ENCODE measurements at places on chromosomes 6 and 20.
A peak's percentile ranks its signal among the peaks of the same experiment; 100 is the strongest.

DNA sequence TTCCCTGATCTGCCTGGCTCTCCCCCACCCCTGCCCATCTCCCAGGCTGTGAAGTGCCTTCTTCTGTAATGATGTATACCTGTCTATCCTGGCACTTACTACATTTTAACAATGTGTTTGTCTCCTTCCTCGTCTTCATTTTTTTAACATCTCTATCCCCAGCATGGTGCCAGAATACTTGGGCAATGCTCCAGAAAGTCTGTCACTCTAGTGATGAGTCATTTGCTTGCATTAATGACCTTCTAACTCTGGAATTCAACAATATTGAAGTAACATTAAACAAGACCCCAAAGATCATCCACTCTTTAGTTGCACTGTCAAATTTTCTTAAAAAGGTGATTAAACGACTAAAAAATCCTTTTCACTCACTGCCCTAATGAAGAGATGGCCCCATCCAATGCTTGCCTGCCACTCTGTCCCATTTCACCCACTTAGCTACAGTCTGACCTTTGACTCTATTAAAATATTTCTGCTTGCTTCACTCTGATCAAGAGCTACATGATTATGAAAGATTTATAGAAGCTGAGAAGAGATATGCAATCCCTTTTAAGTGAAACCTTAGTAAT is 7.7 kb upstream of the KLHL31 start:
- no peak for DNase-seq

DNA sequence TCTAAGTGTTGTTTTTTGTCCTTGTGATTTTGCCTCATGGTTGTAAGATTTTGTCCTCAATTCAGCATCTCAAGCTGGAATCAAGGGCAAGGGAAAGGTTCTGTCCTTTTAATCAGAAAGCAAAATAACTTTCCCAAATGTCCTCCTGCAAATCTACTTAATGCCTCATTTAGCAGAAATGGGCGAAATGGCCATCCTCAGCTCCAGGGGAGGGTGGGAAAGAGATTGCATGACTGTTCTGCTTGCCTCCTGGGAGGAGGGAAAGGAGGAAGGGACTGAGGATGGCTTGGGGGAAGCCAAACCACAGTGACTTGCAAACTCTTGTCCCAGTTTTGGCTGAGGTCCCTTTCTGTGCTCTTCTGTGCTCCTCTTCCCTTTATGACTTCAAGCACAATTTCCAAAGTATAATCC is 43.4 kb downstream of the TNFAIP3 start:
- no peak for DNase-seq

DNA sequence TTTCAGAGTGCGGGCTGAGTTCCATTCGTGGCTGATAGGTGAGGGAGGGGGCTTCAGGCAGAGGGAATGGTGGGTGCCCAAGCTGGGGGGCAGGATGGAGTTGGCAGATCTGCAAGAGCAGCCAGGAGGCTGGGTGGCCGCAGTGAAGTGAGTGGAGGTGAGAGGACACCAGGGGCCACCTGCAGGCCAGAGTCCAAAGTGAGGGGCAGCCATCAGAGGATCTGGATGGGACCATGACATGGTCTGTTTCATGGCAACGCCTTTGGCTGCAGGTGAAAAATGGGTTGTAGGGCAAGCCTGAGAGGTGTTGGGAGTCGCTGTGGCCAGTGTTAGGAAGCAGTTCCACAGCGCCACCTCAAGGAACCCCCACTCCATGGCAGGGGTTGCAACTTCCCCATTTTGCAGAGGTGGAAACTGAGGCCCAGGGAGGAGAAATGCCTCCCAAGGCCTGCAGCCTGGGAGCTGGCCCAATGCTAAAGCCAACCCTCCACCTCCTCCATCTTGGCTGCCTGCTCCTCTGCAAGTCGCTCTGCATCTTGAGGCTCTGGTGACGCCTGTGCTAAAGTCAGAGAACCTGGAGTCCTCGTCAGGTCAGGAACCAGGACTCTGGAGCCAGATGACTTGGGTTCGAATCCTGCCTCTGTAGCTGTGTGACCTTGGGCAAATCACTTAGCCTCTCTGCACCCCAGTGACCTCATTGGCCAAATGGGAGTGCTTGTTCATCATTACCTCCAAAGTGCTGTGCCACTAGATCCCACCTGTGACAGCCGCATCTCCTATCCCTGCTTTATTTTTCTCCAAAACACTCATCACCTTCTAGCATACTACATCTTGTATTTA is 153.8 kb downstream of the CEBPB start:
- DNase-seq = no peak

GRCh38 chr6:131353876-131354275 is 218.6 kb downstream of the AKAP7 start:
- DNase-seq = no peak

GRCh38 chr6:165632194-165632593 is 30.8 kb downstream of the PDE10A start:
- no peak for DNase-seq

GRCh38 chr6:63527658-63528514 is 44.4 kb upstream of the LOC128125822 start:
- DNase-seq = no peak

DNA sequence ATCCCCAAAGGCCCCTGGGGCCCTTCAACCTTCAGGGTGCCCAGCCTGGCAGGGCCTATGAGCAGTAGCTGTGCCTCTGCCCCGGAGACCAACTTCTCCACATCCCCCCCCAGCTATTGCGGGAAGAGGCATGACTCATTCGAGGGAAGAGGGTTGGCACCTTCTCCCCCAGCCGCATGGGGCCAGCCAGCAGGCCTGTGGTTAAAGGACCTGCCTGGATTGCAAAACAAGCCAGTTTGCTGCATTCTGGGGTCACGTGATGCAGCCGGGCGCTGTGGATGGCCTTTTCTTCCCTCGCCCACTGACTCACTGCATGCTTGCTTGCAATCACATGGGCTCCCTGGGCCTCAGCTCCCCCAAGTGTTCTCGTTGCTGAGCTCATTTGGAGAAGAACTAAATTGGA is 182.5 kb downstream of the MAFB start:
- peak; percentile 50 for DNase-seq

GRCh38 chr6:42795651-42796050 is 13.8 kb downstream of the BICRAL start:
- no peak for DNase-seq

- DNase-seq = no peak
Measured at GRCh38 chr6:28864326-28864923, 59.4 kb downstream of the TRIM27 start.

DNA sequence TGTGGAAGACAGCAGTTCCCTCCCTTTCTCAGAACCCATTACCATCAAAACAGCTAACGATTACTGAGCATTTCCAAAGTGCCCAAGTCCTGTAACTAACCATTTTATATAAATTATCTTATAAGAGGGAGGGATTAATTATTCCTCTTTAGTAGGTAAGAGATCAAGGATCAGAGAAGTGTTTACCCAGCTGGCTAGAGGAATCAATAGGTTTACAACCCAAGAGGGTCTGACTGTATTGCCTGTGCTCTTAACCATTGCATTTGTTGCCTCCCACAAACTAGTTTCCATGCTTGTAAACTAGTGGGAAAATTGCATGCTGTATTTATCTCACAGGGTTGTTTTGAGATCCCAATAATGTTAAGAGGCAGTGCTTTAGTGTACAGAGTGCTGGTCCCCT is 3.7 kb upstream of the DBNDD2 start:
- no peak for DNase-seq

GRCh38 chr20:3449319-3449718 is 21.5 kb upstream of the ATRN start:
- no peak for DNase-seq

GRCh38 chr20:1320902-1321653 is 7.9 kb downstream of the SDCBP2 start:
- DNase-seq = no peak

DNA sequence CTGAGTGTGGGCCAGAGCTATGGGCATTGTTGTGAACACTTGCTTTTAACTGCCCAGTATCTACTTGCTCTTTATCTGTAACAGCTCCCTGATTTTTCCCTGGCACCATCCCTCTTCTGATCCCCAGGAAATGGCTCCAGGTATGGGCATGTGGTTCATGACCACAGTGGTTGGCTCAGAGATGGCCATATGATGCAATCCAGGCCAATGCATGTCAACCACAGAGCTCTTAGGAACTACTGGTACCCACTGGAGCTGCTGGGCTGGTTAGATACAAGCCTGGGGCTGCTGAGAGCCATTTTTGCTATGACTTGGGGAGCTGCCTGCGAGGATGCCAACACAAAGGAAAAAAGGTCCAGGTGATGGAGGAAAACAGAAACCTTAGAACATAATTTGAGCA is 55.6 kb downstream of the KCNB1 start:
- no peak for DNase-seq
